ENCODE measurements at places on chromosomes 1 and 21.

DNA sequence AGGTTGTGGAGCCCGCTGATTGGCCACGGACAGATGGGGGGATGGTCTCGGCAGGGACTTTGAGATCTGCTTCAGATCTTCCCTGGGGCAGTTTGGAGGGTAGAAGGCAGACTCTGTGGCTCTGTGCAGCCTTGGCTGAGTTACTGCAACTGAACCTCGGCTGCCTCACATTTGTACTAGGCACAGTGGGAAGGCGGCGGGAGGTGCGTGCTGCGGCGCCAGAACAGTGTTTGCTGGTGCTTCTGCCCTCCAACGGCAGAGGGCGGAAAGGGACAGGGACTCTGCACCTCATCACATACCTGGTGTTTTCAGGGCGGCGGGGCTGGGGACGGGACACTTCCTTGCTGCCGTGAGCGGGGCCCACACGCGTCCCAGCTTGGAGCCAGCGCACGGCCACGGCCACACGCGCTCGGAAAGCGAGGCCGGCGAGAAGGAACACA, 26.2 kb downstream of the SLC66A1 start:
- no peak for DNase-seq

DNA sequence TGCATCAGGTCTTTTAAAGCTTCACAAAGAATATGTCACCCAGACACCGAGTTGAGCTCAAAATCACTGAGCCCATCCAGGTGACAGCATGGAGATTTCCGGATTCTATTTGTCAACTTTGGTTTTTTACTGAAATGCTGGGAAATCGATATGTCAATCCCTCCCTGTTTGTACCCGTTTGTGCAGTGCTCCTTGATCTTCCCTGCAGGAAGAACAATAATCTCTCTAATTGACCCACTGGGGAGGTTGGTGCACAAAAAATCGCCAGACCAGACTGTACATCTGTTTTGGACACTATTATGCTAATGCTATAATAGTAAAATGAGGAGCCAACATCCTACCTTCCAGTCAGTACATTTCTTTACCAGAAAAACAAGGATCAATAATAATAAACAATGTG, 1.8 kb downstream of the BARHL2 start:
- DNase-seq, result no peak

GRCh38 chr1:150557813-150558212, 8.6 kb downstream of the ADAMTSL4 start:
- no peak for DNase-seq

GRCh38 chr1:30730346-30731108, 7.1 kb upstream of the MATN1 start:
- peak; percentile 31 for DNase-seq

GRCh38 chr1:115211071-115211745, 121.9 kb upstream of the TSPAN2 start:
- no peak for DNase-seq

- no peak for DNase-seq
Observed at GRCh38 chr21:40652436-40652835, 194.5 kb downstream of the DSCAM start.

- DNase-seq, result no peak
Observed at GRCh38 chr1:213570487-213570886, 417.3 kb upstream of the PROX1 start.

DNA sequence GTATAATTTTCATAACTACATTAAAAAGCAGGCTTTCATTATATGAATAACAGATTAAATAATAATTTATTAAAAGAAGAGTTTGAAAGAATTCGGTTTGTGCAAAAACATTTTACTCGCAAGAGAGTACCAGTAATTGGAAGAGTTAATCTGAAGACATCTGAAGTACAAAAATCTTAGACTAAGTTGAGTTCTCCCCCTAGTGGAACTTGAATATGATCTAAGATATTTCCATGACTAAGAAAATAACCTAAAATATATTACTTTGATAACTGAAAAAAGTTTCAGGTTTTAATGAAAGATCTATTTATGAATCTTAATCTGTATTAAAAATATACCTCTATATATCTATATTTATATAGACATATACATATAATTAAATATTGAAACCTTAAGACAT, 112.5 kb upstream of the GFI1 start:
- DNase-seq, result no peak

DNA sequence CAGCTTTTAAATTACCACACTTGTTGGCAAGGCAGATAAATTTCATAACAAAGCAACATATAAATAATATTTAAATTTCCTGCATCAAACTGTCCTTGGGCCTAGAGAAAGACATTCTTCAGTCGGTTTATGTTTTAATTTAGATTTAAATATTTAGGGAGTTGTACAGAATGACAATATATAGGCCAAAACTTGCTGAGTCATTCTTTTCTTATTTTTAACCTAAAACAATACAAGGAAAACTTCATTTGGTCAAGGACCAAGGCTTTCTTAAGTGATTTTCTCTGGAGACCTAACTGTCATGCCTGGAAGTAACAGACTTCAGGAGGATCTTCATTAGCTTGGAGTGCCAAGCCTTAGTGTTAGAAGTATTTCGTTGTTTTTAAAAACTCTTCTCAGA, 5.6 kb downstream of the MAP10 start:
- no peak for DNase-seq

- no peak for DNase-seq
Observed at GRCh38 chr1:25027822-25028586, 97.9 kb upstream of the RUNX3 start.

DNA sequence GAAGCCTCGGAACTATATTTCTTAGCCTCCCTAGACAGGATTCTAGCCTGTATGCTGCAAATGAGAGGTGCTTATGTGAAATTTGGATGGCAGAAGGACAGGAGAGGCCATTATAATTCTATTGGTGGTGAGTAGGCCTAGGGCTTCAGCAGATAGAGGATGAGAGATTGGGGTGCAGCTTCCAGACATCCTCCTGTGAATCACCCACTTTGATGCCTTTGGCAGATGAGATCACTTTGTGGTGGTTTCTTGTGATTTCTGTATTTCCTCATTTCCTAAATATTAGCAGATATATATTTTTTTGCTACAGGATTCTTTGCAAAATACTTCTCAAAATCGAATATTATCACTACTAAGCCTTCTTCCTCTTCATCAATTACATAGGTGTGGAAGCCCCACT, 37.3 kb downstream of the MFSD2A start:
- no peak for DNase-seq

GRCh38 chr1:8661185-8662110, 156.0 kb downstream of the RERE start:
- no peak for DNase-seq

DNA sequence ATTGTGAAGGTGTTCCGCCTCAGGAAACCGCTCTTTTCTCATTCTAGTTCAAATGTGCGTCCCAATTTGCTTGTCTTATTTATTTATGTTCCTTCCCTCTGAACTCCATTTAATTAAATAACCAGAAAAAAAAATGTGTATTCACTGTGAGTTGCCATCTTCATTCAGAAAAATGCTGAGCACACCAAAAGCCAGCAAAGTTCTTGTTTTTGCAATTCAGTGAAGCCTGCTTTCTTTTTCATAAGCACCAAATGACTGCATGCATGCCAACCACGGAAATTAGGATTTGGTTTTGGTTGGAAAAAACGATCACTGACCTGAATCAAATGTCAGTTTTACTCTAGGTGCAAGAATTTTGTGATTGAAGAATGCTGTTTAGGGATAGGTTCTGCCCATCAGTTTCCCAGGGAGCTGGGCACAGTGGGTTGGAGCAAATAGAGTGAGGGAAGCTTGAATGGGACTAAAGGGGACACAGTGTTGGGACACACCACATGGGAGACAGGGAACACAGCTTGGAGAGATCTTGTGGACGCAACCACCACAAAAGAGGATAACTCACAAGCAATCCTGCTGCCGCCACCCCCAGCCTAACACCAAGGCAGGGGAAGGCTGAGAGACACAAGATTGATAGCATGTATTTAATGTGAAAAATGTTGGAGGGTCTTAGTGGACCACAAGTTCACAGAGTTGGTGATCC, 183.4 kb upstream of the GALNT2 start:
- DNase-seq, result no peak

DNA sequence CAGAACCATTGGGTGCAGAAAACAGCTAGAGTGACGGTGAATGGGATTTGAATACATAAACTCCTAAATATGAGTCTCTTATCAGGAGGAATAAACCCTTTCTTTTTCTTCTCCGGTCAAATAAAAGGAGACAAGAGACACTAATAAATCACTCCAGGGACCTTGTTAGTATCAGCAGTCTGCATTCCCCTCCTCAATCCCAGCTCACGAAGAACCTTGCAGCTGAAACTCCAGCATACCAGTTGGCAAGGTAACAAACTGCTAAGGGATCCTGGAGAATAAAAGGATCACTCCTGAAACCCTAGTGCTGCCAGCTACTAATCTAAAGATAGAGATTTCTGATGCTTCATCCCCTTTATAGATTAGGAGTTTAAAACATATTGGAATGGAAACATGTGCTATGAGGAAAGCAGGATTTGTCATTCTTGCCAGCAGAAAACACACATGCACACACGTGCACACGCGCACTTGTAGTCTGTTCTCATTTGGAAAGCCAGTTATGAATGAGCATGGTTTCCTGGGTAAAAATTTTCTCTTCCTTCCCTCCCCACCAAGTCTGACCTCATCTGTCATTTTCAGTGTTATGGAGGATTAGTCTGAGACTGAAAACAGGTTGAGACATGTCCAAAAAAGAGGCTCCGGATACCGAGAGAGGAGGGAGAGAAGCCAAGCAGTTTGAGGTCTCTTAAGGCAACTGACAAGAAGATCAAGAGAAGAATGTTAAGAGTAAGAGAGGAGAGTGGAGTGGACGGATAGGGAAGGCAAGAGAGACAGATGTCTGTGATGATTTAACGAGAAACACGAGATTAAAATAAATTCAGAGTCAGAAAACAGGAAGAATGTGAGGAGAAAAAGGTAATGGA, 10.9 kb downstream of the IER5 start:
- DNase-seq, result no peak

DNA sequence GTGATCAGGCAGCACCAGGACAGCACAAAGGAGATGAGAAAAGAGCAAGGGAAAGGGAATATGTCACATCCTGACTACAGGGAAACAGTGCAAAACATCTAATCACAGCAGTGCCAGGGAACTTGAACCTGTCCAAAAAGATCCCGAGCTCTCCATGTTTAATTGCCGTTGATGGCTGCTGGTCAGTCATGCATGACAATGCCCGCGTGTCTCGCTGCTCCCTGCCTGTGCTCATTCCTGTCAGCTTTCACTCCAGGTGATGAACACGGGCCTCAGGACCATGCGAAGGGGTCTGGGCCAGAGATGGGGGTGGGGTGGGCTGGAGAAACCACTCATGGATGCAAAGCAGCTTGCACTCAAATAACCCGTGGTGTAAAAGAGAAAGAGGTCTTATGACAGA, 287.0 kb downstream of the GPATCH2 start:
- no peak for DNase-seq

DNA sequence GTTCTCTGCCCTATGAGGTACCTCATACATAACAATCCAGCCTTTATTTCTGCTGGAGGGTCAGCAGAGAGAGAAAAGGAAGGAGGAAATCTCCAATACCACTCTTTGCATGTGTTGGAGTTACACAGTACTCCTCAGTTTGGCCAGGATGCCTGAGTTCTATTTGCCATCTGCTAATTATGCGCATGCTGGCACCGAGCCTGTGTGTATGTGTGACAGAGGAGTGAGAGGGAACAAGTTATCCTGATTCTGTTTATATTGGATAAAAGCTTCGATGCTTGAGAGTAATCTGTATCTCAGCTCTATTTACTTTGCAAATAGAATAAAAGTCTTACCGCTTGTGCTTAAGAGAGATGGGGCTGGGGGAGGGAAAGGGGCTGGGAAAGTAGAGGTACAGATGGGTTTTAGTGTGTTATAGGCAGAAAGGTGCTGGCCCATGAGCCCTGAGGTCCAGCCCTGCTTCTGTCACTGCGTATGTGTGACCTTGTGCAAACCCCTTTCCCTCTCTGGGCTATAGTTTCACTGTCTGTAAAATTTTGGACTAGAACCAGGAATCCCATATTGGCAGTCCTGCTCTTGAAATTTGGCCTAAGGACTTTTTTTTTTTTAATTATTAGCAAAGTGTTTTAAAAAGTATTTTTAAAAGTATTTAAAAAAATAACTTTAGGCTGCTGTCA, 54.5 kb upstream of the PLXNA2 start:
- no peak for DNase-seq

- DNase-seq, result no peak
Observed at GRCh38 chr1:85496941-85497582, 32.1 kb upstream of the DDAH1 start.

DNA sequence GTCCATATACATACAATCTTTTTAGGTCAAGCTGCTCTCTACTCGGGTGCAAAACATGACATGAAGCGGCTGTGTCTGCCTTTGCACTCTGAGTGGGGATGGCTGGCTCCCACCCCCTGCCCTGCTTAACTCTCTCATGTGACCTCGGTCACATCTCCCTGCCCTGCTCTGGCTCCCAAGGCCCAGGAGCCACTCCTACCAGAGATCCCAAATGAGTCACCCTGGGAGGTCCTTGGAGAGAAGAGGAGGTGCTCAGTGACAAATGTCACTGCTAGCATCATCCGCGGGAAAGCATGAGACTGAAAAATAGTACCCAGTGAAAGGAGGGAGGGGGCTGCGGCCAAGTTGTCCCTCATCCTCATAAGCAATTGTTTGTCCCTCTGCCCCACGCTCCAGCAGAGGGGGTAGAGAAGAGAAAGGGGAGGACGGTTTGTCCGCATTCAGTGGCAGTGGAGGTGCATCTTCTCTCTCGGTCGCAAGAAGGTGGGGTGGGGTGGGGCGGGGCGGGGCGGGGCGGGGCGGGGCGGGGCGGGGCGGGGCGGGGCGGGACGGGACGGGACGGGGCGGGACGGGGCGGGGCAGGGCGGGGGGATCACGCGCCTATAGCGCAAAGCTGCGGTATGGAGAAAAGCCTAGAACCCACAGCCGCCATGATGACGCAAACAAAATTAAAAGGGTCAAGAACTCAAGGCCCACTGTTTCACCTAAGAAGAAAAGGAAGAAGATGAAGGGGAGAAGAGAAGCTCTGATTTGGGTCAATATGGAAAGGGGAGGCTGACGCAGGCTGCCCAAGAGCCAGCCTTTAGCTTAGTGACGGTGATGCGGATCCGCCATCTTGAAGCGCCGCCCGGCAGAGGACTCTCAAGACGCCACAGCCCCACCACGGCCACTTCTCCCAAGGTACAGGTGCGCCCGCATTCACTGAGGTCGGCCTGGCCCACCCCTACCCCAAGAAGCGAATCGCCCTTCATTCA, 66.2 kb downstream of the CD46 start:
- DNase-seq, result no peak
